Right atrium auricular region (tissue), 2 donors: ENCODE measurements at places on chromosomes 12 and 14. TPM values are rescaled to one million over a fixed set of nuclear protein-coding genes. Genes with fewer than 3 reads are reported as not detected.

- no peak for DNase-seq
Observed at GRCh38 chr12:106281056-106281782, 21.3 kb upstream of the TCP11L2 start.

- no peak for DNase-seq
Observed at GRCh38 chr12:116370004-116370404, 92.5 kb upstream of the MED13L start.

DNA sequence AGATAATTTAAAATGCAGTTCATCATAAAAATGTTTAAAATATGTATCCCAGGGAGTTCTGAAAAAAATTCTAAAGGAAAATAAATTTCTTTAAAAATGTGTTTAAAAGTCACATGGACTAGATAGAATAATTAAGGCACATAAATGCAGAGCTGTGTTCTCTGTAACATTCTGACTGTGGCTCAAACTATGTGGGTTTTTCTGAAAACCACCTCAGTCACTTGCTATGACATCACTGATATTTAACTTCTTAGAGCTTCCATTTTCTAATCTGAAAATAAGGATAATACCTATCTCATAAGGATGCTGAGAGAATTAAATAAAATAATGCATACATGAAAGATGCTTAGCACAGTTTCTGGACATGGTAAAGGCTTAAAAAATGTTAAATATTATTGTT lies 107.3 kb downstream of the SLC41A2 start:
- no peak for DNase-seq

GRCh38 chr12:71300772-71301675 lies 138.6 kb upstream of the LGR5 start:
- DNase-seq: no peak

DNA sequence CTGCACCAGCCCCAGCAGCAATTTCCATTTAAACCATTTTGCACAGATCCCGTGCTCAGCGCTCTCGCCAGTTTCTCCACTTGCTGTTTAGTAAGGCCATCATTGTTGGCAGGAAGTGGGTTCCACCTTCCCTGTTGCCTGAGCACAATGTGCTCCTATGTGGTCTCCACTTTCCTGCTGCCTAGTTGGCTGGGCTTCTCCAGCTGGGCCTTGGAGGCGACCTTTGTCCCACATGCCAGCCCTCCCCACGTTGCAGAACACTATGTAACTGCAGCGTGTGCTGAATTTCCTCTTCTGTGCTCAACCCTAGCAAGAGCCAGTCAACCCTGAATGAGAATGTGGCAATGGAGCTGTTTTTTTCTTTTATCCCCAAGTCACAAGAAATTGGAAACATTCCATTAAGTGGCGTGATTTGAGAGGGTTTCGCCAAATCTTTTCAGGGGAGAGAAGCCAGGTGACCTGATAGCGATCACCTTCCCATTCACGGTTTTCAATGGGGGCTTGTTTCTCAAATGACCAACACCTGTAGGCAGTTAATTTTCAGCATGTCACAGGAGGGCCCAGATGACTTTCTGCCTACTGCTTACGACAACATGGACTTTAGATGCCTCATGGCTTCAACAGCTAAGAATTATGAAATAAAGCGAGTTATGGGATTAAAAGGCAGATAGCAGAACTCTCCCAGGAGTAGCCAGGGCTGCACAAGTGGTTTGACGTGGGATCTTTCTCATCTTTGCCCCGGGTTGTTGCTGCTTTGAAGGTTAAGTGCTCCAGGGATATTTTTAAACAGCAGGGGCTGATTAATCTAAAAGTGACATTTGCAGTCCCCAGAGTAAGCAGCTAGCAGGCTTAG lies at the start of gene ACACB:
Gene ACACB (plus strand): TSS at position 830 of the 853 bp plus-strand sequence. CDS start 22,819 bp downstream, outside the sequence.
- DNase-seq: peak; percentile 84

The PRB2 gene
- total RNA-seq: not detected

DNA sequence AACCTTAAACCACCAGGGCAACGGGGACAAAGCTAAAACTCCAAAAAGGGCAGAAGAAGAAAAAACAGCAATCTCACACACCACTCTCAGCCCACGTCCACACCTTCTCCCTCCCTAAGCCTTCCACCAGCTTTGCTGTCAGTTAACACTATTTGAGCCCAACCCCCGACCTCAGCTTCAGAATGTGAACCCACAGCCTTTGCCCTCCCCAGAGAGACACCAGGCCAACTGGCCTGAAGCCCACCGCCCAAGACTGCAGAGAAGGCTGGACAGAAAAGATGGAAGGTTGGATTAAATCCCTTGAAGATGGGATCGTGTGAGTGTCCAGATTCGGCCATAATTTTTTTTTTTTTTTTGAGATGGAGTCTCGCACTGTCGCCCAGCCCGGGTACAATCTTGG lies 22.4 kb downstream of the IRF2BPL start:
- DNase-seq: no peak

GRCh38 chr12:103623716-103624115 lies 36.6 kb downstream of the STAB2 start:
- DNase-seq: no peak

DNA sequence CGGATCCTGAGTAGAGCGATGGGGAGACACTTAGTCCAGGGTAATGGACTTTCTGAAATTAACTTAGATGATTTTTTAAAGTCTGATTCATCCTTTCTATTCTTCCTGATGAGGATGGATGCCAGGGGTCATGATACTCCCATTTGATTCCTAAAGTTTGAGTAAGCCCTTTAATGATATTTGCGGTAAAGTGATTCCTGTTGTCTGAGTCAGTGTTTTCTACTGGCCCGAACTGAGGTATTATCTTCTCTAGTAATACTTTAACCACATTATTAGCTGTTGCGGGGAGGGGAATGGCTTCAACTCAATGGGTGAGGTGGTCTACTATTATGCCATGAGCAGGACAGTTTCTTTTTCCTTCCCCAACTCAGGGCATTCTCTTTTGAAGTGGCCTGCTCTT lies 111.6 kb downstream of the RIN3 start:
- no peak for DNase-seq

DNA sequence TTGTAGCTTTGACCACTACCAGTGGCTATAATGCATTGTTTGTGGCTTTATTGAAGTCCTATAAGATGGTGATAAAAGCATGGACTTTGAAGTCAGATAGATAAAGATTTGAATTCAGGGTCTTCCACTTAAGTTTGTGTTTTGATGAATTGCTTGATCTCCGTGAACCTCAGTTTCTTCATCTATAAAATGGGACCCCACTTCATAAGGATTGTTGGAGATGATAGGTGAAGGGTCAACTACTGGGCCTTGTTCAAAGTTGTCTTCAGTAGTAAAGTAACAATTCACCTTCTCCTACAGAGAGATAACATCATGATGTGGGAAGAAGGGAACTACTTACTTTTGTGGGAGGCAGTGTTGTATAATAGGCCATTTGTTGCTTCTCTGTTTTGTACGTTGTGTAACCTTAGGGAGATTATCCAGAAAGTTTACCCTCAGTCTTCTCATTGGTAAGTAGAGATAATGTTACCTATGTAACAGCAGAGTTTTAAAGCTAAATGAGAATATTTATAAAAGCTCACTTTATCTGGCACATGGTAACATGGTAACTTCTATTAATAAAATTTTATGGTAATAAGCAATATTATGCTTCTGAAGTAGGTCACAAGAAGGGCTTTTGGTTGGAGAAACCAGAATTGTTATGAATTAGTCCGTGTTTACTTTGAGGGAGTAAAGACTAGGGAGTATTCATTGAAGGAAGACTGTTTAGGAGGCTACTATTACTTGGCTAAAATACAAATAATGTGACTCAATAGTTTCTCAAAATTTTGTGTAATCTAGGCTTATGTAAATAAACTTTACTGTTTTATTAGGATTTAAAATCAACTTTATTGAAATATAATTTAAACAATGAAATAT lies 15.1 kb downstream of the ADIPOR2 start:
- no peak for DNase-seq

GRCh38 chr12:41944216-41944615 lies 200.5 kb downstream of the GXYLT1 start:
- DNase-seq: no peak

The TTC6 gene
- not detected for total RNA-seq

DNA sequence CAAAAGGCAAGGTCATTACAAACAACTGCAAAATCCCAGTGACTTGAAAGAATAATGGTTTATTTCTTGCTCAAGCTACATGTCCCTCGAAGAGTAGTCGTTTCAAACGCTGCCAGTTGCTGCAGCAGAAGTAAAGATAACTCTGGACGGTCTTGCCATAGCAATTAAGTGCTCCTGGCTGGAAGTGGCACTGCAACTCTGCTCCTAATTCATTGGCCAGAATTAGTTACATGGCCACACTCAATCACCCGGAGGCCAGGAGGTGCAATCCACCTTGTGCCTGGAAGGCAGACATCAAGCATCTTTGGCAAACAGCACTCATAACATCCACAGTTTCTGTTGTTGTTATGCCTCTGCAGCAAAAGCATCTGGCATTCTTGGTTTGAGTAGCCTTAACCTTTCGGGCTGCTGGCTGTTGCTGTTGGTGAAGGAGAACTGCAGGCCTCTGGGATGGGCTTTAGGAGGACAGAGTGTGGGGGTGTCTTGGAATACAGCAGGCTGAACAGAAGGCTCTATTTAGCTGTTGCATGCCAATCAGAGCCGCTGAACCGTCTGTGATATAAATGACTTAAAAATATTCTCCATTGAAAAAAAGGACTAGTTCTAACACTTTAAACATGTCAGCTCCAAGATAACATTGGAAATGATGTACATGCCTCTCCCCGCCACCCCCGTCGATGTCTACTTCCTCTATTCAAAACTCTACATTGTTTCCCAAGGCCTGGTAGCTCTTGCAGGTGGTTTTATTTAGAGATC lies 123.5 kb upstream of the DYRK2 start:
- no peak for DNase-seq

DNA sequence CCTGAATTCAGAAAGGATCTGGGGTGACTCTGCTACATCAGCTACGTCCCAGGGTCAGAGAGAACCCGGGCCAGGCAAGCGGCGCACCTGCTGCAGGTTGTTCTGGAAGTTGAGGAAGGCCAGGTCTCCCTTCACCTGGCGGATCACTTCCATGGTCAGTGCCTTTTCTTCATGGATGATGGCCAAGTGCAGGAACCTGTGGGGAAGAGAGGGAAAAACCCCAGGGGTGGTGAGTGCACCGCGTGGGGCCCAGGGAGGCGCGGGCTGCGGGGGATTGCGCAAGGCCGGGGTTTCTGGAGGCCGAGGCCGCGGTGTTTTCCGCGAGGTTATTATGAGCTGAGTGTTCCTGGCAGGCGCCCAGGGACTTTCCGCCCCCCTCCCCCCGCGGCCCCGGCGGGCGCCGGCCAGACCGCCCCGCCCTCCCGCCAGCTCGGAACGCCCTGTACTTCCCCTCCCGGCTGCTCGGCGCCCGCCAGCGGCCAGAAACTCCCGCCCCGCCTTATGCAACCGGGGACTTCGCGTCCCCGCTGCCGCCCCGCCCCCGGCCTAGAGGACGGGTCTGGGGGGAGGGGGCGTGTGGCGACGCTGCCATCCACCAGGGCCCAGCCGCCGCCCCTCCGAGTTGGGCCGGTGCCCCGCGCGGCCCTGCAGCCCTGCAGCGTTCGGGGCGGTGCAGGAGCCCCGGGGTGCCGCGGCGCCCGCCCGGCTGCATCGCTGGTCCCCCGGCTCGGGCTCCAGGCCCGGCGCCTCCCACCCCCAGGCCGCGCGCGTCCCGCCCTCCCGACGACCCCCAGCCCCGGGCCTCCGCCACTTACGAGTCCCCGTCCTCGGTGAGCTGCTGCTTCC lies 723 bp downstream of the NFKBIA start:
- DNase-seq: peak; percentile 97
